HAP-1 (cell line): ENCODE measurements at places on chromosomes 3 and 15.

DNA sequence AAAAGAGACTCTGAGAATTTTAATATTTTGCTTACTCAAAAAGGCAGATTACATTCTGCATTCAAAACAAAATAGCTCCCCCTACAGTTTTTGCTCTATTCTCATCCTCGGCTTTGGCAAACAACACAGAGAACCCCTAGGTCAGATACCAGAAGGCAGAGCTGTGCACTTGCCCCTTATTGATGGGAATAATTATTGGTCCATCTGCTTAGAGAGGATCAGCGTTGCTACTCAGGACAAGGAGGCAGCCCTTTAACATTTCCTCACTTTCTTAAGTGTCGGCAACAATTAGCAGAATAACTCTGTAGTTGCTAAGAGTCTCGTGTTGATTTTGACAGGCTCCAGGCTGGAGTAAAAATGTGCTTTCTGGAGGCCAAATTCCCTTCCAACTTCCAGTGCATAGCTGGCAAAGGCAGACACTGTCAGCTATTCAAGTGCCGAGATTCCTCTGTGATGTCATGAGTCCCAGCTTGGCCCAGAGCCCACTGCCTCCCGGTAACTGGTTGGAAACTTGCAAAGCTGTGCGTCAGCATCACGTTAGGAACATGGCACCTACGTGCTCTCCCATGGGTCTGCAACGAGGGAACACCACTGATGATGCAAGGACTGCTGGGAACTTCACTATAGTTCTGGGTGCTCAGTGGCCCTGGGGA lies 482.7 kb upstream of the ADAMTS9 start:
- peak; percentile 12 for DNase-seq

GRCh38 chr3:47004369-47005211 lies 25.1 kb downstream of the NBEAL2 start:
- DNase-seq = no peak

DNA sequence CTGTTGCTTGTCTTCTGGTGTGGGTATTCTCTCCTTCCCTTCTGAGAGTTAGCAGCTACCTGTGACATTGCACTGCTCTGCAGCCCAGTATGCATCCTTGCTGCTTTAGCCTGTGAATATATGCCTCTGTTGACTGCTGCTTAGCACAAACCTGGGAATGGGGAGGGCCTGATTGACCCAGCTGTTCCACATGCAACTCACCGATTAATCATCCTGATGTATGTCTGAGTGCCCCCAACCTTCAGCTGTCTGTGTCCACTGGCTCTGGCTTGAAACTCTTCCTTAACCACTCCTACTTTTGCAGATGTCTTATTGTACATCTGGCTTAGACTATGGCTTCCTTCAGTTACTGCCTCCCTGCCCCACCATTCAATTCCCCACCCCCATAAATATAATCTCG lies 119.1 kb downstream of the RASA2 start:
- DNase-seq = no peak

GRCh38 chr3:127487196-127487595 lies 103.3 kb downstream of the TPRA1 start:
- no peak for DNase-seq

- no peak for DNase-seq
These were observed 36.8 kb downstream of the SNTN start for GRCh38 chr3:63689285-63689684.

- no peak for DNase-seq
These were observed 5.3 kb downstream of the BRPF1 start for GRCh38 chr3:9736831-9737230.

DNA sequence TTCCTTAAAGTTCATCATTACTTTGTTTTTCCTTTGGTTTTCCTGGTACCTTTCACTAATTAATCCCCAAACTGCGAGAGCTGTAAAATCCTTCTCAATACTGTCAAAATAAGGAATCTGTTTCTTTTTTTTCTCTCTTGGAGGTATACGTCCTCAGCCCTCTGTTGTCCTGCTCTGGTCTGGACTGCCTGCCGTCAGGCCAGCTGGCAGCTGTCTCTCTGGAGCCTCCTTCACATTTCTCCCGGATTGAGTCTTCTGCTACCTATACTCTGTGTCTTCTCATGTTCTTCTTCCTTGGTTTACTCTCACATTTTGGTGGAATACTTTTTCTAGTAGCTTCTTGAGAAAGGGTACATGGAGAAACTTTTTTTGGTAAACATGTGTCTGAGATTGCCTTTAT lies 13.8 kb downstream of the TATDN2 start:
- no peak for DNase-seq

DNA sequence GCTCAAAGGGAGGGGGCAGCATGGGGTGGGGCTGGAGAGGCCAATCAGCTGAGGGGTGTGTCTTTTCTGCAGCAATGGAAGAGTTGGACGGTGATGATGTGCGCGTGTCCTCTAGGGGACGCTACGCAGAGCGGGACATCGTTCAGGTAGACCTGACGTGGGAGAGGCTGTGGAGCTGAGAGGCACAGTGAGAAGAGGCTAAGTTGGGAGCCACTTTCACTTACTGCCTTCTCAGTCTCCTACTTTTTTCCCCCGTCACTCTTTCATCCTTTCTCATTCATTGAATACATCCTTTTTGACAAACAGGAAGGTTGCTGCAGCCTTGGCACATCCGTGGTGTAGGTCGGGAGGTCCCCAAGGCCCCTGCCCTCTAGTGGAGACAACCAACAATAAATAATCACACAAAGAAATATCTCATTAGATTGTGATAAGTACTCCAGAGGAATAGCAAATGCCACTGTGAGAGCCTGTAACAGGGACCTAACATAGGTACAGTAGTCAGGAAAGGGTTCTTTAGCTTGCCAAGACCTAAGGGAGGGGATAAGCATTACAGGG lies 4.4 kb upstream of the BRPF1 start:
- DNase-seq = peak; percentile 46

- no peak for DNase-seq
These were observed 12.5 kb downstream of the PLA2G4B start for GRCh38 chr15:41851167-41851523.

GRCh38 chr15:81297147-81297572 lies 26.8 kb downstream of the STARD5 start:
- no peak for DNase-seq

DNA sequence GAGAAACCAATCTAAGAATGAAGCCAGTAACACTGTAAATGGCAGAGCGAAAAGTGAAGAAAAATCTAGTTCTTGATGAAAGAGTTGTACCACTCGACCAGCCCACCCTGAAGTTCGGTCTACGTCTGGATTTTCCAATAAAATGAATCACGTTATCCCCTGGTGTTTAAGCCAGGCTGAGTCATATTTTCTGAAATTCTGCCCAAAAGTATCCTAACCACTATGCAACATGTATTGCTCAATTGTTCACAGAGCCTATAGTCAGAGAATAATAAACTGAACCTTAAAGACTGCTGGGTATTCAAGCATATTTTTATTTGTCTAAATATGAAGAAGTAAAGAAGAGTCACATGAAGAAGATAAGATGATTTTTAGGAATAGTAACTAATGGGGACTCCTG lies 245.7 kb downstream of the FGF12 start:
- no peak for DNase-seq

GRCh38 chr3:126836220-126836860 lies 132.3 kb downstream of the CHCHD6 start:
- DNase-seq = no peak

- no peak for DNase-seq
These were observed 108.8 kb downstream of the PLOD2 start for GRCh38 chr3:146052056-146052790.

DNA sequence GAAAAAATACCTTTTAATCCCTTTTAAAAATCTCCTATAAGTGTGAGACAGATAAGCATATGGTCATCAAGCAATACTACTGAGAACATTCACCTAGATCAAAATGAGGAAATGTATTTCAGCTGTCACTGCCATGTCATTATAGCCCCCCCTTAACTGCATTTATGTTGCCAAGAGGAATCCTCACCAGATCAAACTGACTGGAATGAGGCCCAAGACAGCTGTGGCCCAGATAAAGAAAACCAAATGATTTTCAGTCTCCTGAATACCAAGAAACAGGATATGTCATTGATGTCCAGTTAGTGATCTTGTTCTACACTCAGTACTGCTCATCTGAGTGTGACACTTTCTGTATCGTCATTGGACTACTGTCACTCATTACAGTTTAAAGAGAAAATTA lies 35.1 kb upstream of the CPB1 start:
- no peak for DNase-seq

DNA sequence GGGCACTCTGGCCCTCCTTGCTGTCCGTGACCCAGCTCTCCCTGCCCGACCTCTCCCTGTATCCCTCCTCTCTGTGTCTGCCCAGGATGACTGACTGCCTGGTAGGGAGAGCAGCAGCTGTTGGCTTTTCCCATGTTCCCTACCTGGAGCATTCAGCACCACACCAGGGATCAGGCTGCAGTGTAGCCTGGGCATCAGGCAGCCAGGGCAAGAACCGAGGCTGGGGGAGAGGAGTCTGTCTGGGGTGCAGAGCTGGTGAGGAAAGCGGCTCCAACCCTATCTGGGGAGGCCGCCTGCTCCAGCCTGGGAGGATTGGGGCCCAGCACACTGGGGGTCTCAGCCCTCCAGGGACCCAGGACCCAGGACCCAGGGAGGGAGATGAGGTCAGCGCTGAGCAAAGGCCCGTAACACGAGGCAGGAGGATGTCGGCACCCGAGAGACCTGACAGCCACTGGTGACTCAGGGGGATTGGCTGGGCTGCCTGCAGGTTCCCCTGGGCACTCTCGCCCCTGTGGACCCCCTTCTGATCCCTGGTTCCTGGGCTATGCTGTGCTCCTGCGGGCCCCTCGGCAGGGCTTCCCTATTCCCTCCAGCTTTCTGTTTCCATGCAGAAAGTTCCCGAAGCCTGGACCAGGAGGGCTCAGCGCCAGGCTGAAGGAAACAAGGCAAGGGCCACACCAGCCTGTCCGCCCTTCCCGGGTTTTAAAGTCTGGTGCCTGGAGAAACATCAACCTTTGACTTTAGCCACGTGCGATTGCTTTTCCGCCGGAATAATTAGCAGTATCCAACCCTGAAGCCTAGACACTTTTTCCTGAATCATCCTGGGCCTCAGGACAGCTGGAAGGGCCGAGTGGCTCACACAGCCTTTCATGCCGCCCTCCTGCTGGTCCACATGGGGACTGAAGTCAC lies 128.2 kb upstream of the MEF2A start:
- no peak for DNase-seq

- peak; percentile 36 for DNase-seq
These were observed 53.7 kb downstream of the NMD3 start for GRCh38 chr3:161274691-161275298.

DNA sequence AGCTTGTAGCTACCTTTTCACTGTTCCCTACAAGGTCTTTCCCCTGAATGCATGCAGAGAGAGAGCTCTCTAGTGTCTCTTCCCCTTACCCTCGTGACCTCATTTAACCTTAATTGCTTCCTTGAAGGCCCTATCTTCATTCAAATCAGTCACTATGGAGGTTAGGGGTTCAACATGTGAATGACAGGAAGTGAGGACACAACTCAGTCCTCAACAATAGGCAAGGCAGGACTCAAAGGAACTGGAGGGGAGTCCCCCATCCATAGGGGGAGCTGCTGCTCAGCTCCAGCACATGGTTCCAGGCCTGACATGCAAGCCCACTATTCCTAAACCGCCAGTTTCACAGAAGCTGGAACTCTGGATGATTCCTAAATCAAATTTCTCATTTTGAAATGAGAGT lies 33.8 kb upstream of the GYG1 start:
- DNase-seq = peak; percentile 22

DNA sequence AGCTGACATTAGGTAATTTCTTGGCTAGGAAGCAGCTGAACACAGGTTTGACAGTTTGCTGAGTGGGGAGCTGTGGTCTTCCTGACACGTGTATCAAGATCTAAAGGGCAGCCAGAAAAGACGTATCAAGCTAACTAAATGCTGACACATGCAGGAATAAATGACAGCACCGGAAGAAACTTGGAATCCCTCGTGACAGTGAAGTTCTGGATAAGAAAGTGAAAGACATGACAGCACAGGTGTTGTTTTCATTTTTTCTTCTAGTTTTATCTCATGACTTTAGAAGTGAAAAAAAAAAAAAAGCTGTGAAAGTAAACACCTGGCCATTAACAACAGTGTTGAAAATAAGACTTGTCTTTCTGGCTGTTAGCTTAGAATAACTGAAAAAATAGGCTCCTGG lies 48.7 kb downstream of the FGF7 start:
- DNase-seq = no peak

GRCh38 chr3:18010001-18010400 lies 267.6 kb upstream of the TBC1D5 start:
- no peak for DNase-seq

DNA sequence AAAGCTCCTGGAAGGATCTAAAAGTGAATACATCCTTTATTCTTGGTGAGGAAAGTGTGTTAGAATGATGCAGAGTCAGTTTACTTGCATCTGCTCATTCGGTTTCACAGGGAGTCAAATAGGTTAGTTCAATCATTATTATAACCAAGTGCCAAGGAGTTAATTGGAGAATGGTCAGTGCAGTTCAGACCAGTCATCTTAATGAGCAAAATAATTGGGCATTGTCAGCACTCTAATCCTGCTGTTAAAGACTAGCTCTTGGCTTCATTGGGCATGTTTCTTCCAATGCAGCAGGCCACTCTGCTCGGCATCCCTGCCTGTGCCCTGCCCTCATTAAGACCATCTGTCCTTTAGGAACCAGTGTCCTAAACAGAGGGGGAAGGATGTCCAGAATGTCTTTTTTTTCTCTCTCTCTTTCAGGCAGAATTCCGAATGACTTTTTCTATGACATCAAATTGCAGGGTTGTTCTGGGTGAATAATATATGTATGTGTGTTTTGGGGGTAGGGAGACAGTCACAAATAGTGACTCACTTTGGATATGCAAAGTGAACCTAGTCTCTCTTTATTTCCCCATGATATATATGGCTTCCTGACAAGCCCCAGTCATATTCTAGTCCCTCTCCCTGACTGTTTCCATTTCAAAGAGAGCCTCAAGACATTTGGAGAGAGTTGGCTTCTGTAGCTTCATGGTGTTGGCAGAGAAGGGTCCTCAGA lies 205.4 kb upstream of the TRIM42 start:
- no peak for DNase-seq

DNA sequence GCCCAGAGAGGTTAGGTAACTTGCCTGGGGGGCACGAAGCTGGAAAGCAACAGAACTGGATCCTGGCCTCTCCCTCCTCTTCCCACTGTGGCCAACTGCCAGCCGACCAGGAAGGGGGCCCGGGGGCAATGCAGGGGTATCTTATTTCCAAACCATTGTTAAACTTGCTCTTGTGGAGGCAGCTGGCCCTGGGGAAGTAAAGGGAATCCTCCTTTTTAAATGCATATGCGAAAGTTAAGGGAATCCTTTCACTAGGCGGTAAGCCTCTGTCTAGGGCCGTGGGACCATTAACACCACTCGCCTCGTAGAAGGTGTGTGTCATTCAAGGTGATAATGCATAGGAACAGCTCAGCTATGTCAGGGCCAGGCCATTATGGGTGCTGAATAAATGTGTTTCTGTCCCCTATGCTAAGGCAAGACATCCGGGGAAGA lies 68.6 kb downstream of the ST6GAL1 start:
- peak; percentile 98 for DNase-seq

GRCh38 chr15:39784125-39784524 lies 1.5 kb upstream of the FSIP1 start:
- DNase-seq = no peak
